ENCODE measurements at places on chromosomes 12 and 14.

DNA sequence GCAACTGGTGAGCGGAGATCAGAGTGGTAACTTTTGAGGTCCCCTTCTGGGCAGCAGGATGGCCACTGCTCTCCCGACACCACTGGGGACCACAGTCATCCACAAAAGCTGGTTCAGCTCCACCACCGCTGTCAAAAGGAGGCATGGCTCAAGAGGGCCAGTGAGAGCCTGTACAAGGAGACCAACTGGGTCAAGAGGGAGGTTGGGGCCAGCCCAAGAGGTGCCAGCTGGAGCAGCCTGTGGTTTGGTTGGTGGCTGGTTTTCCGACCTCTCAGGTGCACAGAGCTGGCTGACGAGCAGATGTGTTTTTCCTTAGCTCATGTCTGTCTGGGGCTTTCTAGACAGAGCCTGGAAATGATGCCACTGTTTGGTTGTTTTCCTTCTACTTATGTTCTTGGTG is 60.1 kb downstream of the ERH start:
- no peak for DNase-seq

- DNase-seq, result no peak
Observed at GRCh38 chr12:114430306-114430705, 24.4 kb upstream of the TBX5 start.

DNA sequence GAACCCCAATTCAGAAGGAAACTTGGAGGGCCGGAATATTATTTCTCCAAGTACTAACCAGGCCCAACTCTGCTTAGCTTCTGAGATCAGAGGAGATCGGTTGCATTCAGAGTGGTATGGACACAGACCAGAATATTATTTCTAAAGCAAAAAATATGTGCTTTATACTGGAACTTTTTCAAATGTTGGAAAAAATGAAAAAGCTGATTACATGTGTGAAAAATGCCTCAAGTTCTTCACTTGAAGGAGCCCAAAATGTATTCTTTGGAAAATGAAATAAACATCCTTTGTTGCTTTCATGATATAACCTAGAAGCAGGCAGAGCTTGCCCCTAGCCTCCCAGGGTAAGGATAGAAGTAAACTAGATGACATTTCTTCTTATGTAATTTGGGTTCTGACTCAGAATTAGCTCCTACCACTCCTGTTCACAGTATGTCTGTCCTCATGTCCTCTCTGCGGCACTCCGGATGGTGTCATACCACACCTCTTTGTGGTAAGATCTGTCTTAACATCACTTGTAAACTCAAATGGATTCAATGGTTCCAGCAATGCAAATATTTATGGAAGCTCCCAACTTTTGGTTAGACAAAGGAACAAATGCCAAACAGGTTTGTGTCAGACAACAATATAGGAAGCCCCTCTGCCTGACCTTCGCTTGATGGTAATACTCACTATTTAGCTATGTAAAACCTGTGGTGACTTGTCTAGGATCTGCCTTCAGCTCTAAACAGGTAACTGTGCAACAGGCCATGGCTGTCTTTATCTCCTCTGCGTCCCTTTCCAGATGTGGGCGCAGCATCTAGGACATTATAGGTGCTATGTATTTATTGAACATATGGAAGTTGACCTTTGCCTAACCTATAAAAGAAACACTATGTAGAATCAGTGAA is 178.5 kb downstream of the SSPN start:
- DNase-seq, result no peak

DNA sequence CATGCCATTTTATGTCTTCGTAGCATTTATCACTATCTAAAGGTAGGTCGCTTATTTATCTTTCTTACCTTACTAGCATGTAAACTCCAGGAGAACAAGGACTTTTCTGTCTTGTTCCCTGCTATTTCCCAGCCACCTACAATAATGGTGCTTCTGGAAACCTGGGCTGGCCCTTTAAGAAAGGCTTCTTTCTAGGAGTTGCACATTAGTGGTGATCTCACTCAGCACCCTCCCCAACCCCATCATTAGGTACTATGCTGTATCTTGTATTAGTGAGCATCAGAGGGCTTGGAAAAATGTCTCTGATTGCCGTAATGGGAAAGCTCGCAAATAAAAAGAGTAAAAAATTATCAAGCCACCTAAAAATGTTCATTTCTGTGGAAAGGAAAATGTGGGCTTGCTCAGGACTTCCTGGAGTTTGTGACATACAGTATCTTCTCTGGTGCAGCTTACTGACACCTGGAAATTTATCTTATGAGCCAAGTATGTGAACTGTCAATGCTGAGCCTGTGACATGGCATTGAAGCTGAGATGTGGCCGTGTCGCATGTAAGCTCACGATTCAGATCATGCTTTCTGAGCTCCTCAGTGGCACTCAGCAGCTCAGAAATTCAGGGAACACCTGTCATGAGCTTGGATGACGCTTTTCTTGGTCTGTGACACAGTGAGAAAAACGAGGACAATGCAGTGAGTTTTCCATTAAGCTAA is 12.4 kb downstream of the CCDC92 start:
- DNase-seq, result no peak

DNA sequence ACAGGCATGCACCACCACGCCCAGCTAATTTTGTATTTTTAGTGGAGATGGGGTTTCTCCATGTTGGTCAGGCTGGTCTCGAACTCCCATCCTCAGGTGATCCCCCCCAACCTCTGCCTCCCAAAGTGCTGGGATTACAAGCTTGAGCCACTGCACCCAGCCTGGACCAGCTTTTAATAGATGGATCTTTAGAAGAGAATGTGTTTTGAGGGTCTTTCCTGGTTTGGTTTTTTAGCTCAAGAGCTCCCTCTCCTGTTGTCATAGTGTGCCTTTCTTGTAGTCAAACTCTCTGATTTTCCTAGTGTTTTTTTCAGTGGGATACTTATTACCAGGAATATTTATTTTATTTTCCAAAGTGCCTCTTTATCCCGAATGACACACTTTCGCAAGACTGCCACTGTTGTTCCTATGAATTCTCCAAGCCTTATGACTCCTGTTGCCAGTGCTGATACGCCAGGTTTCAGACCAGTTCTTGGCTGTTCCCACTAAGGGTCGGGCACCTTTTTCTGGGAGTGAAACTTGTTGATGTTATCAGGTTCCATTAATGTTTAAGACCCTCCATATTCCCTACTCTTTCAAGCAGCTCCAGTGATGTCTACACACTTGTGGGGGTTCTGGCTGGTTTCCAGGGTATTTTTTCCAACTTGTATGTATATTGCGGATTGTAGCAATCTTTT is 31.5 kb upstream of the LIMA1 start:
- DNase-seq, result no peak

- DNase-seq, result no peak
Observed at GRCh38 chr14:97381309-97381708, 584.1 kb downstream of the VRK1 start.

GRCh38 chr12:12432364-12432763 is 75.5 kb downstream of the BORCS5 start:
- DNase-seq, result no peak

DNA sequence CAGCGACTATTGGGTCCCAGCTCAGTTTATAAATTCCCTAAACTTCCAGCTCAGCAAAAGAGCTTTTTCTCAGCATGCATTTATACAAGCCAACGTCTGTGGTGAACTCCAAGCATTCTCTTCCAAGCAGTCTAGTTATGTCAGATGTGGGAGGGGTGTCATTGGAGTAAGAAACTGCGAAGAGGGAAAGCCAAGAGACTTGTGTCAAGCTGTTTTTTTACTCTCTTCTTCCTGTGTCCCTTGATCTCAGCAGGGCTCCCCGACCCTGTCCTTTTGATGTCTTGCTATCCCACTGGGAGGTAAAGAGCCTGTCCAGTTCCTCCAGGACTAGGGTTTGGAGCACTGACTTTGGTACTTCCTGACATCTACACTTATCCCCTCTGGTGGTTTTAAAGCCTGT is 69.0 kb downstream of the PPM1H start:
- no peak for DNase-seq

DNA sequence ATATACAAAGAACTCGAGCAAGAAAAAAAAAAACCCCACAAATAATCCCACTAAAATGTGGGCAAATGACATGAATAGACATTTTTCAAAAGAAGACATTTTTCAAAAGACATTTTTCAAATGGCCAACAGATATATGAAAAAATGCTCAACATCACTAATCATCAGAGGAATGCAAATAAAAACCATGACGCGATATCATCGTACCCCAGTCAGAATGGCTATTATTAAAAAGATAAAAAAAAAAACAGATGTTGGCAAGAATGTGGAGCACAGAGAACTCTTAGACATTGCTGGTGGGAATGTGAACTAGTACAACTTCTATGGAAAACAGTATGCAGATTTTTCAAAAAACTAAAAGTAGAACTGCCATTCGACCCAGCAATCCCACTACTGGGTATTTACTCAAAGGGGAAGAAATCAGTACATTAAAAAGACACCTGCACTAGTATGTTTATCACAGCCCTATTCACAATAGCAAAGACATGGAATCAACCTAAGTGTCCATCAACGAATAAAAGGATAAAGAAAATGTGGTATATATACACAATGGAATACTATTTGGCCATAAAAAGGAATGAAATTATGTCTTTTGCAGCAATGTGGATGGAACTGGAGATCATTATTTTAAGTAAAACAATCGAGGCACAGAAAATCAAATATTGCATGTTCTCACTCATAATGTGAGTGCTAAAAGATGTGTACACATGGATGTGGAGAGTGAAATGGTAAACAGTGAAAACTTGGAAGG is 16.3 kb downstream of the ZBTB39 start:
- DNase-seq, result no peak

DNA sequence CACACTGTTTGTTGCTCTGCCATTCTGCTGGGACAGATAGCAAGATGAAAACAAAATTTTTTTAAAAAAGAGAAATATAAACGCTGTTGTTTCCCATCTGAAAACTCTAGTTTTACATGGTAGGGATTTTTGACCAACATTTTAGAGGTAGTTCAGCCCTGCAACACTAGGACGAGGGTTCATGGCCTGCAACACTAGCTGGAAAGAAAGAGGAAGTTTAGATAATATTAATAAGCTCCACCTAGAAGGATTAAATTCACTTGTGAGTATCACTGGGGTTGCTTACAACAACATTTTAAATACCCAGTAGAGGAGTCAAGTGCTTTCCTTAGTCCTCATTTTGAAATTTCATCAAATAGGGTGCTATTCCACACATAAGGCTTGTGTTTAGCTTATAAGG is 68.2 kb downstream of the SRGAP1 start:
- no peak for DNase-seq

- DNase-seq, result no peak
Observed at GRCh38 chr14:104395941-104396681, 183.5 kb upstream of the C14orf180 start.

- no peak for DNase-seq
Observed at GRCh38 chr12:94763462-94763861, 113.1 kb upstream of the TMCC3 start.

DNA sequence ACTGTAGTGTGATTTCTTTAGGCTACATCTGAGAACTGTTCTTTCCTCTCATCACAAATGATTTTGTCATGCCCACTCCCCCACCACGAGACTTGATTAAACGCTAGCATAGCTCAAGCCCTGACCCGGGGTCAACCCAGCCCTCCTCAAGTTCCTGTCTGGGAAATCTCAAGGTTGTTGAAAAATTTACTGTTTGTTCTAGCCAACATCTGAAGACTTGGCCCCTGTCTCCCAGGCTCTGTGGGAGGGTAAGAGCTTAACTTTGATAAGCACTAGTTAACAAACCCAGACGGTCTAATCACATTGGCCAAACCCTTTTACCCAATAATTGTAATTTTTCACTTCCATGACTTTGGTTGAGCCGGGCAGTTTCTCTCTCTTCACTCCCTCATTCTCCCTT is 86.2 kb upstream of the AMIGO2 start:
- DNase-seq, result no peak

DNA sequence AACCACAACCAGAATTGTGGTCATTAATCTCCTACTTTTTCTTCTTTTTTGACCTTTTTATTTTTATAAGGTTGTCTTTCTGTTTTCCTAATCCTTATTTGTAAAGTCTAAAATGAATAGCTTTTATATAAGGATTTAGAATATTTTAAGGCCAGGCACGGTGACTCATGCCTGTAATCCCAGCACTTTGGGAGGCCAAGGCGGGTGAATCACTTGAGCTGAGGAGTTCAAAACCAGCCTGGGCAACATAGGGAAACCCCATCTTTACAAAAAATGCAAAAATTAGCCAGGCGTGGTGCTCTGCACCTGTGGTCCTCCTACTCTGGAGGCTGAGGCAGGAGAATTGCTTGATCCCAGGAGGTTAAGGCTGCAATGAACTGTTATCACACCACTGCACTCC is 55.1 kb downstream of the IFT81 start:
- no peak for DNase-seq

DNA sequence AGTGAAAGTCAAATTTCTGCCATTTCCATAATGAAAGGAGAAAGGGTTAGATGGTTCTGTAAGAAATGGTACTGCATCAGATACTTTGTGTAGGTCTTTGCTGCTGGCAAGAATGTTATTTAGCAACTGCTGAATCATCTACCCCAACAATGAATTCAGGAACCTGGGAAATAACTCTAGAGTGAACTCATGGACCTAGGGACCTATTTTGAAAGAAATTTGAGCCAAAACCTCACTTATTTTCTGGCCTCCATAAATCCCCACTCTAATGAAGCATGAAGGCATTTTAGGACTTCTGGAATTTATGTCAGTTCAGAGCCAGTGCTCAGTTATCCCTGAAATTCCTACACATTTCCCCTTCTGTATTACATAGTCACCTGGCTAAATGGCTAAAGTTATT is 50.9 kb upstream of the CPNE8 start:
- DNase-seq, result no peak

- no peak for DNase-seq
Observed at GRCh38 chr14:77258566-77258965, 12.4 kb downstream of the NGB start.

DNA sequence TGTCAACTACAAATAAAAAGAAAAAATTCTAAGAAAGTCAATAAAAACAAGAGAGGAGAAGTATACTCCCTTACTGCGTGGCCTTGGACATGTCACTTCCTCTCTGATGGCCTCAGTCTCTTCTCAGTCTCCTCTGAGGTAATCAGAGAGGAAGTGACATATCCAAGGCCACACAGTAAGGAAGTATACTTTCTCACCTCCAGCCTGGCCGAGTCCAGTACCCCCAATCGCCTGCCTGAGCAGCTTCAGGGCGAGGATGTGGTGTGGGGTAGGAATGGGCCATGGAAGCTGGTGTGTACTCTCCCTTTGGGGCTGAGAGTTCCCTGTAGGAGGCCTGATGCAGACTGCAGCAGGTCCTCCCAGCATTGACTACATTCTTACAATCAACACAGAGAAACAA is 15.8 kb downstream of the VDR start:
- no peak for DNase-seq

- no peak for DNase-seq
Observed at GRCh38 chr14:33271216-33271615, 332.5 kb downstream of the NPAS3 start.

DNA sequence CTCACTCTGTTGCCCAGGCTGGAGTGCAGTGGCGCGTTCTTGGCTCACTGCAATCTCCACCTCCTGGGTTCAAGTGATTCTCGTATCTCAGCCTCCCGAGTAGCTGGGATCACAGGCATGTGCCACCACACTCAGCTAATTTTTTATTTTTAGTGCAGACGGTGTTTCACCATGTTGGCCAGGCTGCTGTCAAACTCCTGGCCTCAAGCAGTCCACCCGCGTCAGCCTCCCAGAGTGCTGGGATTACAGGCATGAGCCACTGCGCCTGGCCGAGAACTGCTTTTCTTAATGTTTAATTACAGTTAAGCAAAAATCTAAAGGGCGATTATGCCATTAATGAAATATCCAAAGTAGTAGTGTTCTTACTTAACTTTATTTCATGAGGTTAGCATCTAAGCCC is 13.6 kb downstream of the YARS2 start:
- no peak for DNase-seq

- DNase-seq, result no peak
Observed at GRCh38 chr14:87732562-87732961, 260.4 kb downstream of the GALC start.

- DNase-seq, result no peak
Observed at GRCh38 chr14:21454843-21455544, 929 bp downstream of the CHD8 start.

Data from nucleus accumbens (tissue), 56 donors.